ENCODE measurements at places on chromosomes 5 and 9.

- DNase-seq = no peak
Measured at GRCh38 chr5:35879096-35879495, 22.4 kb downstream of the IL7R start.

DNA sequence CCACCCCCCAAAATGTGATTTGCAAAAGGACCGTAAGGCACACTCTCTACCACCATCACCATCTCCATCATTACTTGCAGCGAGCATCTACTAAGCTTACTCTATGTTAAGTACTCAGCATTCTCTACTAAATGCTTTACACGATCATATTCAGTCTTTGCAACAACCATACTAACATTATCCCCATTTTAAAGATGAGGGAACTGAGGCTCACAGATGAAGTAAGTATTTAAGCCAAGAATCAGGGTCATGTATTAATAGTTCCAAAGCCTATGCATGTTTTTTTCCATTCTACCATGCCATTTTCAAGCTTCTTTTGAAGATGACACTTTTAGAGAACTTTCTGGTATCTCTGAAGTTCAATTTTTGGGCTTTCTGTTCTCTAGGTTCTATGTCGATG lies 121.7 kb upstream of the ANKRD55 start:
- no peak for DNase-seq

DNA sequence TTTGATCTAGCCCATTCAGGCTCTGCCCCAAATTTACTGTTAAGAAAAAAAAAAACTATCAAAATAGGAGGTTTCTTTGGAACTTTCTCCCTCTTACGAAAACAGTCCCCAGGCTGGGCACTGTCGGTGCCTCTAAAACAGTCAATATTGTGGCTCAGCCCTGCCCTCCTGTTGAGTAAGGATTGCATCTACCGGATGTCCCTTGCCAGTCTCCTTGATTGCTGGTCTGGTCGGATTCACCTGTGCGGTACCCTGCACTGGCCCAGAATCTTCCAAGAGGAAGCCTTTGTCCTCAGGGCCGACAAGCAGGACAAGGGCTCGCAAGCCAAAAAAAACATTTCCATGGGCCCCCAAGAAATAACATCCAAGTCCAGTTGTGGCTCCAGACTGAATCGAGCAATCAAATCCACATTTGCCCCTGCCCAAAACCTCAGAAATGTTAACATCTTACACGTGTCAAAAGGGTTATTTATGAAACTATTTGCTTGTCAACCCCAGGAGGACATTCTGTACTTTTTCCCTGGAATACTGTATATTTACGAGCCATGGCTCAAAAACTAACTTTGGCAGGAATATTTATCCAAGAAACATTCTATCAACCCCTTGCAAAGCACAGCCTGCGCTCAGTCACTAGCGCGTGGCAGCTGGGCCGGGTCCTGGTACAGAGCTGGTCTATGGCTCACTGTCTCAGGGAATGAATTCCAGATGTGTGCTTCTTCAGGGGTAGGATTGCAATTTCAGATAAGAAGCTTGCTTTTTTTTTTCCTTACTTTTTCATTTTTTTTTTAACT lies 129.2 kb upstream of the ADRA1B start:
- no peak for DNase-seq

- DNase-seq = no peak
Measured at GRCh38 chr5:81896764-81897163, 75.1 kb upstream of the ATG10 start.

- no peak for DNase-seq
Measured at GRCh38 chr9:120303519-120303918, 276.4 kb downstream of the CDK5RAP2 start.

DNA sequence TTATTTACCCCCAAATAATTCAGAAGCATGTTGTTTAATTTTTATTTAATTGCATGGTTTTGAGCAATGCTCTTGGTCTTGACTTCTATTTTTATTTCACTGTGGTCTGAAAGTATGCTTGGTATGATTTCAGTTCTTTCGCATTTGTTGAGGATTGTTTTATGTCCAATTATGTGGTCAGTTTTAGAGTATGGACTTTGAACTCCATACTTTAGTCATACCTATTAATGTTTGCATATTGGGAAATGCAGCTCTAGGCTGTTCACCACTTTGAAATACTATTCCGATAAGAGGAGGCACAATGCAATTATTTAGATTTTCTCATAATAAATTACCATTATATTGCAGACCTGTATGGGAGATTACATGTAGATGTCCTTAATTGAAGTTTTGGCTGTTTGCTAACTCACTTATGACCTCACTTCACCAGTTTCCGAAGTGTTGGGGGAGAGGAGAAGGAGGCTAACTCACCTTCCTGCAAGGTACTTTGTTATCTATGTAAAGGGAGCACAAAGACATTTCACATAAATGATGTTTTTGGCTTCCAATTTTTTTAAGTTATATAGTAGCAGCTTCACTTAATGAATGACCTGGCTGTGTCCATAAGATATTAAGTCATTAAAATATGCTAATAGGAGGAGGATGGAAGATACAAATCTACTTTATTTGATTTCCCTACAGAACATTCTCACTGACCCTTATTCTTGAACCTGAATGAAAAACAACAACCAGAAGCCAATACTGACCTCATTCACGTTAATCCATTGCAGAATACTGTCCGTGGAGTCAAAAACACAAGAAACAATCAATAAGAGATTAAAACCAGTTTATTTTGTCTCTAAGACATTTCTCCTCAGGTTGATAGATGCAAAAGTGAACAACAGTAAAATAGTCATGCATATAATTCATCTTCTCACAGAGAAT lies 970.3 kb upstream of the ARRDC3 start:
- DNase-seq = no peak

DNA sequence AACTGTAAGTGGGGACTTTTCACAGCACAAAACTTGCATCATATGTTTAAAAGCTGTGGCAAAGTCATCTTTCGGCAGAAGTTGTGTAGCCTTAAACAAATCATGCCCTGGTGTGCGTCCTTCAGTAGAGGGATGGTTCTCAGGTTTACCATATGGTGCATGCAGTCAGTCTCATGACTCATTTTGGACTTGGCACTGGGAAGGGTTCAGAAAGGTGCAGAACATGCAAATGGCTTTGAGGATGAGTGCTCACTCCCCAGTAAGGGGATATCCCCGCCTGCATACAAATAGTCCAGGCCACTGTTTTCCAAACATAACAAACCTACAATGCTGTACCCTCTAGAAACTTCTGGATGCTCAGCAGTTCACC lies 260.3 kb downstream of the NDUFS4 start:
- no peak for DNase-seq

DNA sequence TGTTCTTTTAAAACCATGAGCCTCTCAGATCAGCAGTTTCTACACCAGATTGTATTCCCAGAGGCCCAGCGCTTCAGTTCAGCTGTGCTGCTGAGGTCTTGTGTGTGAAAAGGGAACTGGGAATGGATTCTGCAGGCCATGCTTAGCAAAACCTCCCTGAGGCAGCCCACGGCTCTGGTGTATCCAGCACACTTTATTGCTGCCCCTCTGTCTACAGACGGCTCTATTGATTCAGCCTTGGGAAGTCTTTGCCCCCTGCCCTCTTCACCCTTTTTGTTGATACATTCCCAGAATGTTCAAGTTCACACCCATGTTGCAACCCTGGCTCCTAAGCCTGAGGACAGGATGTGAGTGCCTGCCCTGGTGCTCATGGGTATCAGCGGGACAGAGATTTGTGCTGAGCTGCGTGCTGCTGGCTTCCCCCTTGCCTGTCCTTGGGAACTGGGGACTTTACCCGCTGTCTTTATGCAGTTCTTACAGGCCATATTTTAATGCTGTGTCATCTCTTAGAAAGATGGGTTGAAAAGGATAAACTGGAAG lies 37.3 kb downstream of the ARHGAP26 start:
- no peak for DNase-seq

DNA sequence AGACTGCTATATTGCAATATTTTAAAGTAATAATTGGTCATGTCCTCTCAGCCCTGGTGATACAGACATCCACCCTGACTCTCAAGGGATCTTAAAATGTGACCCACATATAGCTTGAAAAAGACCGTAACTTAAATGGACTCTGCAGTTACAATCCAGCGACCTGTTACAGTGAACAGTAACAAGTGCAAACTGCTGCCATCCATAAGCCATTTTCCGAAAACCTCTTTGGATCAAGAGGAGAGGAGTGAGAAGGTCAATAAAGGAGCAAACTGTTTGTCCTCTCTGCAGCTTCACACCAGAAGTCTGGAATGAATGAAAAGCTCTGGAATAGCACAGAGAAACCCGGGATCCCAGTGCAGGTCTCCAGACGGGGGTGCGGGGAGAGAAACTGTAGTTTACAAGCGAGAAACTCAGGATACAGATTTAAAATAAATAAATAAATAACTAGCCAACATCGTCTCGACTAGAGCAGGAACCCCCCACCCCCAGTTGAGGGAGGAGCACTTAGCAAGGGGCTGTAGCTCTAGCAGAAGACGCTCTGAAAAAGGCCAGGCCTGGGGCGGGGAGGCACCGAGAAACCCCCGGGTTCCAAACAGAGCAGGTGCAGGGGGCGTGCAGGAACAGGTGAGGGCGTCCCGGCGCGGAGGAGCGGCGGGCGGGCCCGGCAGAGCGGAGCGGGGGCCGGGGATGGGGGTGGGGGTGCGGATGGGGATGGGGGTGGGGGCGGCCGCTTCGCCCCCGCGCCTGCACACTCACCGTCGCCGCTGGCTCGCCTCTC lies 572 bp downstream of the ZDHHC21 start:
- no peak for DNase-seq
